Upper lobe of right lung (tissue), 1 donor: ENCODE measurements at places on chromosomes 2 and 18. TPM values are rescaled to one million over a fixed set of nuclear protein-coding genes. Genes with fewer than 3 reads are reported as not detected.

- no peak for DNase-seq
Observed at GRCh38 chr2:240287496-240288086, 147.1 kb upstream of the OTOS start.

DES gene
- total RNA-seq: 59.4 TPM

- peak; percentile 71 for DNase-seq
Observed at GRCh38 chr2:41932241-41933045, 115.4 kb upstream of the PKDCC start.

- peak; percentile 70 for DNase-seq
Observed at GRCh38 chr2:224401641-224402342, at the start of gene FAM124B. Gene FAM124B, minus strand, starts transcription at chr2:224402107. Its CDS starts 339 bp downstream, at chr2:224401768.

- DNase-seq: no peak
Observed at GRCh38 chr18:13521418-13521817, 204.9 kb downstream of the FAM210A start.
